Fibroblast of villous mesenchyme (primary cell): ENCODE measurements at places on chromosomes 13 and 19. TPM values are rescaled to one million over a fixed set of nuclear protein-coding genes. Genes with fewer than 3 reads are reported as not detected.

SYNGR4 gene
- total RNA-seq = not detected in 2 replicates

MAP2K2 gene
- total RNA-seq = 137 and 180 TPM in 2 replicates

TBXA2R gene
- total RNA-seq = 4.3 and 4.8 TPM in 2 replicates

NOVA2 gene
- not detected in 2 replicates for total RNA-seq

- no peak for DNase-seq
These were observed 23.4 kb upstream of the ARGLU1 start for GRCh38 chr13:106591299-106591698.

DNA sequence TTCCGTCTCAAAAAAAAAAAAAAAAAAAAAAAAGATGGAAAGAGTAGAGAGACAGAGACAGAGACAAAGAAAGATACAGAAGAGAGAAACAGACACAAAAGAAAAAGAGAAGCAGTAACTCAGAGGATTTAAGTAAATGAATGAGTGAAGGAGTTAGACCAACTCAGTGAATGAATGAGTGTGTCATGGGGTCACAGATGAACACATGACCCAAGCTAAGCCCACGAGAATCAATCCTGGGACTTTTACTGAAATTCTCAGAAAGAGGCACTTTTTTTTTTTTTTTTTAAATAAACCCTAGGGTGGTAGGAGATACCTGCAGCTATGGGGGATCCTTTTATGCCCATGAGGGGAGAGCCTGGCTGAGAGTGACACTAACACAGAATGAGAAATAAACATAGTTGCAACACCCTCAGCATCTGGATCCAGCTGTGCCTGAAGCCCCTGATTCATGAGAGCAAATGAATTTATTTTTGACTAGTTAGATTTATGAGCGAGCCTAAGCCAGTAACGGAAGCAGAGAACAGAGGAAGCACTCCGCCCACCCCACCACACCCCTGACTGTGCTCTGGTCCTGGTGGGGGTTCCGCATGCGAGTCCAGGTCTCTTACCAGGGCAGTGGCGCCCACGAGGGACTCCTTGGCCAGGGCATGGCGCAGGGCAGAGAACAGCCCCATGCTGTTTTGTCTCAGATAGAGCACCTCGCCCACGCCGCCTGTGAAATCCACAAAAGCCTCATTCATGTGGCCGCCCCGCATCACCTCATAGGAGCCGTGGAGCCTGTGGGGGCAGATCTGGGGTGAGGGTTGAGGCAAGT lies 4.6 kb downstream of the CAPN12 start:
- DNase-seq = no peak

GRCh38 chr19:4979211-4979807 lies 10.4 kb downstream of the KDM4B start:
- DNase-seq = no peak

DNA sequence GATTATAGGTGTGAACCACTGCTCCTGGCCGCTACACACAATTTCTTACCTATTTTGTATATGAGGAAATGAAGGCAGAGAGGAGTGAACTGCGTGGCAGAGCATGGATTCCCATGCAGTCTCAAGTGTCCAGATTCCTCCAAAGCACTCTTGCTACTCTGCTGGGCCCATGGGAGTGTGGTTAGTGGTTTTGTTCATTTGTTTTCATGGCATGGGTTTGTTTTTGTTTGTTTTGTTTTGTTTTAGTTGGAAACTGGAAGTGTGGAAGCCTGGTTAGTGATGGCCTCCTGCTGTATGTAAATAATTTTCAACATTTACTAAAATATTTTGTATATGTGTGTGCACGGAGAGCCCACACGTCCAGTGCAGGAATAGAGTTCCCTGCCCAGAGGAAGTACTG lies 61.3 kb upstream of the LRCH1 start:
- no peak for DNase-seq

GRCh38 chr19:7565332-7565731 lies 29.8 kb downstream of the PNPLA6 start:
- no peak for DNase-seq

DNA sequence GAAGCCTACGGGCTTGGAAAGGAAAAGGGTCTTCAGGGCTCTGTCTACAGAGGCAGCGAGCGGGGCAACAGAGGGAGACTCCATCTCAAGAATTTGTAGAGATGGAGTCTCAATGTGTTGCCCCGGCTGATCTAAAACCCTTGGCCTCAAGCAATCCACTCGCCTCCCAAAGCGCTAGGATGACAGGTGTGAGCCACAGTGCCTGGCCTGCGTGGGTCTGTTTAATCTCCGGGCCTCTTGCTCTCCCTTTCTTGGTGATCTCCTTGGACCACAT lies 8.1 kb downstream of the RPS9 start:
- no peak for DNase-seq

DNA sequence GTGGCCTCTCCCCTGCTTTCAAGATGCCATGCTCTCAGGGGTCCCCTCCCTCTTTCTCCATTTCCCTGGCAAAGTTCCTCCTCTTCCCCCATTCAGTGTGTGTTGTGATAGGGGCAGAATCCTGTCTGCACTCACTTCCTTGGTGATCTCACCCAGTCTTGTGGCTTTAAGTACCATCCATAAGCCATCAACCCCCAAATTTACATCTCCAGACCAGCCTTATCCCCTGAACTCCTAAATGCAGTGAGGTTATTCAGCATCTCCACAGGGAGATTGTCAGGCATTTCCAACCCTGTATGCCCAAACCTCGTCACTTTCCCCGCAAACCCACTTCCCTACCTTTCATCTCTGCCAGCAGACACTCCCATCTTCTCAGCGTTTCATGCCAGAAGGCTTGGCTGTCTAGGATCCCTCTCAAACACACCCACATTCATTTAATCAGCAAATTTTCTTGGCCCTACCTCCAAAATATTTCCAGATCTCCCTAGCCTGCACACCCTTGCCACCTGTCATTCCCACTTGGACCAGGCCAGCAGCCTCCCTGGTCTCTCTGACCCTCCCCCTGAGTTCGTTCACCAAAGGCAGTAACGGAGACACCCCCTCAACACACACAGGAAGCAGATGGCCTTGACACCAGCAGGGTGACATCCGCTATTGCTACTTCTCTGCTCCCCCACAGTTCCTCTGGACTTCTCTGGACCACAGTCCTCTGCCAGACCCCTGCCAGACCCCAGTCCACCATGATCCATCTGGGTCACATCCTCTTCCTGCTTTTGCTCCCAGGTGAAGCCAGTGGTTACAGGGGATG lies at the start of gene HCST:
TSS of gene HCST (plus strand) at position 676 of the 808 bp plus-strand sequence. CDS start at position 741, 65 bp downstream.
- DNase-seq = no peak

DNA sequence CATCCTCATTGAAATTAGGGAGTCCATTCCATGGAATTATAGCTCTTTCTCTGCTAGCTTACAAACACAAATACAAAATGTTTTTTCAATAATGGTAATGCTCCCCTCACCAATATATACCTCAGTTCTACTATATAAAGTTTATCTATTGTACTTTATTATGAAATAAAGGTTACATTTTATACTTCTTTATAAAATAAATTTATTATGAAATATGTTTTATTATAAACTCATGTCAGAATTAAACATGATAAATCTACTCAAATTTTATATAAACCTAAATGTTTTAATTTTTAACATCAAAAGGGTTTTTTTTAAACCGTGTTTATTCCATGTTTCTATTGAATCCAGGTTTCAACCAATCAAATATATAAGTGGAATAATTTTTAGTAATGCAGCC lies 646.1 kb upstream of the PCDH20 start:
- no peak for DNase-seq

GRCh38 chr19:30896554-30896953 lies 452.7 kb downstream of the TSHZ3 start:
- no peak for DNase-seq
